ENCODE measurements at places on chromosomes 7 and 10.

DNA sequence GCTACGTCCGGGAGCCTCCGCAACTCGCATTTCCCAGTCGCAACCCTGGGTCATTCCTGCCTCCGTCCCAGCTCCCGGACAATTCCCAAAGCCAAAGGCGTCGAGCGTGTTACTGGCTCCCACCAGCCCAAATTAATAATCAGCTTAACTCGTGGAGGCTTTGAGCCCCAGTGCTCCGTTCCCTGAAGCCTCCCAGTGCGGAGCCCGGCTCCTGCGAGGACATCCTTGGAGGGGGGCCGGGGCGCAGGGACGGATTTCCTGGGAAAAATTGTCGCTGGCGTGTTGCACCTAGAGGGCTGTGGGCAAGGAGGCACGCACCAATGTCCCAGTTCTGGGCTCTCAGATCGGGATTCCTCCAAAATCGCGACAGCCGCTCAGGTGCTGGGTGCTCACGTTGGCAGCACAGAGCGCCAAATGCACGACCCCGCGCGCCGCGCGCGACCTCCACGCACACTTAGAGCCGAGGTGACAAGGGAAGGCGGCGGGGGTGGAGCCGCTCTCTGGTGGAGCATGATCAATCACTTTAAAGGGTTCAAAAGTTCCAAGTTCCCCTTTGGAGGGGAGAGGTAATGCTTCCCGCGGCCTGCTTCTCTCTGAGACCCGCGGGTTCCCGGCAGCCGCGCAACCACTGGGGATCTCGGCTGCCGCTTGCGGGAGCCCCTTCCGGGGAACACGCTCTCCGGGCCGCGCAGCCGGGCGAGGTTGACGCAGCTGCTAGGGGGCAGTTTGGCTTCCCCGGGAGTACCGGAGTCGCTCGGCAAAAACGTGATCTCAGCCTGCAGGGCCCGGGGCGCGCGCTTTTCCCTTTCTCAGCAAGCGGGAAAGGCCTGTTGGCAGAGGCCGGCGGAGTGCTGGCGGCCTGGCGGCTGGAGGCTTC is 25.5 kb downstream of the SKIDA1 start:
- no peak for DNase-seq

GRCh38 chr10:132624061-132624846 is 86.7 kb downstream of the INPP5A start:
- DNase-seq: no peak

DNA sequence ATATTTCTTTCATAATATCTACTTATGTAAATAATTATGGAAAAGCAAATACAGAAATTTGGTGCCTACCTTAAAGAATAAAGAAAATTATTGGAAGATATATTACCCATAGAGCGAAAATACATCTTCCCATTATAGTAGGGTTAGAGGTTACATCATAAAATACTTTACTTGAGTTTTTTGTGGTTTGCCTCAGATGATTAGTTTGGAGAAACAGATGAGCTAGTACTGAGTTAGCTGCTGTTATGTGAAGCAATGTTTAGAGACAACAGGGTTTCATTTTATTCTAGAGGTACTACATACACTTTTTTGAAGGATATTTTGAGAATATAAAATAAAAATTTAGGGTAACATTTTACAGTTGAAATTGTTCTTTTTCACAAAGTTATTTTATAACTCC is 2.9 kb upstream of the MLLT10 start:
- DNase-seq: no peak

GRCh38 chr10:6065835-6066234 is 3.7 kb upstream of the IL2RA start:
- no peak for DNase-seq

- no peak for DNase-seq
These were observed 359.4 kb upstream of the NFE2L3 start for GRCh38 chr7:25792586-25792985.

- no peak for DNase-seq
These were observed 11.7 kb downstream of the ATP6V1F start for GRCh38 chr7:128874140-128875031.

- DNase-seq: no peak
These were observed 254.3 kb upstream of the CACNA2D1 start for GRCh38 chr7:82697897-82698296.
